Fibroblast of skin of right biceps (primary cell): ENCODE measurements at places on chromosomes 6 and 20.

DNA sequence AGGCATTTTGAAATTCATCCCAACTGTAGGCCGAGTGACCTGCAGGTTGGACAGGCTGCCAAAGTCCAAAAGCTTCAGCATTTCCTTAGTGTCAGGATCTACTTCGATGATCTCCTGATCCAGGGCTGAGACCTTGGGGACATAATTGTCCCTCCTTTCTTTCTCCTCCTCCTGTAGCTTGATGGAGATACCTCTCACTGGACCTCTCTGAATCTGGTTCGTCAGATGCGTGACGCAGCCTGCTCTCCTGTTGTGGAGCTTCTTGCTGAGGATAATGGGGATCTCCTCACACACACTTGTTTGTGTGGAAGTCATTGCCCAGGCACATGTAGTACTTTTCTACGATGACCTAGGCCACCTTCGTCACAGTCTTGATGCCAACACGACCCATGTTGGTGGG lies 1.5 kb upstream of the MAS1L start:
- DNase-seq, result no peak

DNA sequence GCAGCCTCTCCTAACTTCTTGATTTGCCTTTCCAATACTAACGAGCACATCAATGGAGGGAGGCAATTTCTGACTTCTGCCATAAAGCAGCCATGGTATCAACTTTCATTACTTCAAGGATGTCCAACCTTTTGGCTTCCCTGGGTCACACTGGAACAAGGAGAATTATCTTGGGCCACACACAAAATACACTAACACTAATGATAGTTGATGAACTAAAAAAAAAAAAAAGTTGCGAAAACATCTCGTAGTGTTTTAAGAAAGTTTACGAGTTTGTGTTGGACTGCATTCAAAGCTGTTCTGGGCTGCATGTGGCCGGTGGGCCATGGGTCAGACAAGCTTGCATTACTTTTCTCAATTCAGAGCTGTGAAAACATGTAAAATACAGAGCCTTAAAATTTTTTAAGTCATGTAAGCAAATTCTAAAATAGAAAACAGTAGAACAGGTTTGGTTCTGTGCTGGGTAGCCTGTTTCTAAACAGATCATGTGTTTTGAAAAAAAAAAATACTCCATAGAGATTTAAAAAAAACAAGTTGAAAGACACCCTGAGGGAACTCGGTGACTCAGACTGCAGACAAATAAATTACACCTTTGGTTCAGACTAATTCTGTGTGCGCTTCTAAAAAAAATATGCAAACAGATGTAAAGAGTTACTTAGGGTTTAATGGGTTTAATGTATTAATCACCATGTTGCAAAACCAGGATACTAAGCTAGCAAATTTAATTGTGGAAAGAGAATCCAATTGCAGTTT lies 43.6 kb upstream of the SLC22A23 start:
- peak; percentile 76 for DNase-seq

DNA sequence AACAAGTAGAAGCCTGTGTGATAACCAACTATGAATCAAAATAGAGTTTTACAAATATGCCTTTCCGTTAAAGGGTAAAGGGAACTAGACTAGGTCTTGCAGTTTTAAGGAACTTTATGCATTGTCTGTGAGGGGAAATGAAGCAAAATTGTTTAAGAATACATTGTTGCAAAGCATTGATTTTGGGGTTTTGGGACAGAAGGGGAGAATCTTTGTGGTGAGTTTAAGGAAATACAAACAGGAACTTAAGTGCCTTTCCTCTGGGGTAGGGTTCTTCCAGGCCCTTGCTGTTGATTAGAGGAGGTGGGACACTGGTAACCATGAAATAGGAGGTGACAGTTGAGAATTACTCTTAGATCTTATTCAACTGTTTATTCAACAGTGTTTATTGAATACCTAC lies 4.7 kb downstream of the MAPK14 start:
- DNase-seq, result no peak

- DNase-seq, result no peak
These were observed 49.6 kb upstream of the NT5E start for GRCh38 chr6:85400331-85400730.

GRCh38 chr6:22372922-22373321 lies 76.1 kb upstream of the PRL start:
- no peak for DNase-seq

DNA sequence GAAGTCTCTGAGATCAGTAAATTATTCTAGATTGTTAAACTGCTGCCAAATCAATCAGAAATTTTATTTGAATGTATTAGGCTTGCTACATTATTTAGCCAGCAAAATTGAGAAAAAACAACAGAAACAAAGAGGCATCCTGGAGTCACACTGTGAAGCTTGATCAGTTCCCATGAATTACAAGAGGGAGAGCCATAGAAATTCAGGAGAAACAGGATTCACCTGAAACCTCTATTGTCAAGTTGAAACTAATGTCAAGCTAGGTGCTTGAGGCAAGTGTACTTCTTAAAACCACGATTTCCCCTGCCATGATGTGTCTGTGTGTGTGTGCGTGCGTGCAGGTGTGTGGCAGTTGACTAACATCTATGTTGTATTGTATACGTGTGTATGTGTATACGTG lies 439.1 kb upstream of the NOX3 start:
- no peak for DNase-seq

DNA sequence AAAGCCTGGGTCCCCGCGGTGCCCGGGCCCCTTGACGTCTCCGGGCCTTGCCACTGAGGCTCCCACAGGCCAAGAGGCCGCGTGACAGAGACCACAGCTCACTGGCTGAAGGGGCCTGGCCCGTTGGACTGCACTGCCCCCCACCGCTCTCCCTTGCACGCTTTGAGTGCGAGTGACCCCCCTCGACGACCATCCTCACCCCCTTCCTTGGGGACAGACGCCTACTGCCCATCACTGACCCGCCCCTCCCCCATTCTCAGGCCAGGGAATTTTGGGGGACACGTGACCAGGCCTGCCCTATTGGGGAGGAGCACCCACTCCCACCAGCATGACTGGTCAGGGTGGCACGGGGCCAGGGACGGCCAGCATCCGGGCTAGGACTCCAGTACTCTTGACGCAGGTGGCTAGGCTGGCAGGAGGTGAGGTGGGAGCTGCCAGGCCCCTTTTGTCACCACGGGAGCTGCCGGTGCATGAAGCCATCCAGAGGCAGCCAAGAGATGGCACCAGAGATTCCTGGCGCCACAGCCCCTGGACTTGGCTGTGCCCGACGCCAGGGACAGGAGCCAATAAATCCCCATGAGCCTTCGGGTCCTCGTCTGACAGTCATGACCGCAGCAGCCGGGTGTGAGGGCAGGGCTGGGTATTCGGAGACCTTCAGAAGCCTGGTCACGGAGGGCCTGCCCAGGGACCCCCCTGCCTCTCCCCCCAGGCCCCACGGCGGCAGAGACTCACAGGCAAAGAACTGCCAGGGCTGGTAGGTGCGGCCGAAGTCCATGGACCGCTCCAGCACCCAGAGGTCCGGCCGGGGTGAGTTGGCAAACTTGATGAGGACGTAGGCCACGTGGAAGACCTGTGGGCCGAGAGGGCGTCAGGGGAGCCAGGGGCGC lies 14.5 kb downstream of the LAMA5 start:
- no peak for DNase-seq

DNA sequence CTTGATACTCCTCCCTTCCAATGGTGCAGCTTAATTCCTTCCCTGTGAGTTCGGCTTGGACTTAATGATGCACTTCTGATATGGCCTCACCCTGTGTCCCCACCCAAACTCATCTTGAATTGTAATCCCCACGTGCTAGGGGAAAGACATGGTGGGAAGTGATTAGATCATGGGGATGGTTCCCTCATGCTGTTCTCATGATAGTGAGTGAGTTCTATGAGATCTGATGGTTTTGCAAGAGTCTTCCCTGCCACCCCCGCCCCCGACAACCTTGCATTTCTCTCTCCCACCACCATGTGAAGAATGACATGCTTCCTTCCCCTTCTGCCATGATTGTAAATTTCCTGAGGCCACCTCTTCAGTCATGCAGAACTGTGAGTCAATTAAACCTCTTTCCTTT lies 50.3 kb upstream of the HLA-G start:
- no peak for DNase-seq

DNA sequence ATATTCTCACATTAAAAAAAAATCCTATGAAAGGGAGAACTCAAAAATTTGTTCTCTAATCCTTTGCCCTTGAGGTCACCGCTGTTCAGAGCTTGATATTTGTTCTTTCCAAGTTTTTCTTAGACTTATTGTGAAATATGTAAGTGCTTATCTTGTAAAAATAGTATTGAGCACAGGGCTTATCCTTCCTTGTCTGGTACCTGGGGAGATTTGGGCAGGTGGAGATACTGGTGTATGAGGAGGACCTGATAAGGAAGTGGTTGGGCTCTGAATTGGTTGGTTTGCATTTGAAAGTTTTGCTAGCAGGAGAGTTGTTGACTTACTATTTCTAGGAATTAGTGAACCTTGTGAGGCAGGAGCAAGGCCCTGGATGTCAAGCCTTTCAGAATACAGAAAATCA lies 28.9 kb upstream of the ANKEF1 start:
- DNase-seq, result no peak

GRCh38 chr6:83370567-83370966 lies 60.3 kb downstream of the ME1 start:
- DNase-seq, result peak; percentile 65

DNA sequence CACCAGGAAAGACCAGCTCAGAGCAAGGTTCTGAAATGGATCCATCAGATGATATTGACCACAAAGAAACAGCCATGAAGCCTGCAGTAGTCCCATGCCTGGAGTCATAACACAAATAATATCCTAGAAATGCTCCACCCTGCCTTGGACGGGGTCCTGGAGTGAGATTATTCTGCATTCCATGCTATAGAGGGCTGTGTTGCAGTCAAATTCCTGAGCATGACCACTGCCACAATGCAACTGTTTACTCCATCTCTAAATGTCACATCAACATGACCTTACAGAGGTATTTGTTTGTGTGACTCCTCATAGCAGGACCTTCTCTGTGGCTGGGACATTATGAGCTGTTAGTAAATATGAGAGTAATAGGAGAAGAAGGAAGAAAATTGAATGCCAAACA lies 257.5 kb upstream of the TCF21 start:
- peak; percentile 62 for DNase-seq

DNA sequence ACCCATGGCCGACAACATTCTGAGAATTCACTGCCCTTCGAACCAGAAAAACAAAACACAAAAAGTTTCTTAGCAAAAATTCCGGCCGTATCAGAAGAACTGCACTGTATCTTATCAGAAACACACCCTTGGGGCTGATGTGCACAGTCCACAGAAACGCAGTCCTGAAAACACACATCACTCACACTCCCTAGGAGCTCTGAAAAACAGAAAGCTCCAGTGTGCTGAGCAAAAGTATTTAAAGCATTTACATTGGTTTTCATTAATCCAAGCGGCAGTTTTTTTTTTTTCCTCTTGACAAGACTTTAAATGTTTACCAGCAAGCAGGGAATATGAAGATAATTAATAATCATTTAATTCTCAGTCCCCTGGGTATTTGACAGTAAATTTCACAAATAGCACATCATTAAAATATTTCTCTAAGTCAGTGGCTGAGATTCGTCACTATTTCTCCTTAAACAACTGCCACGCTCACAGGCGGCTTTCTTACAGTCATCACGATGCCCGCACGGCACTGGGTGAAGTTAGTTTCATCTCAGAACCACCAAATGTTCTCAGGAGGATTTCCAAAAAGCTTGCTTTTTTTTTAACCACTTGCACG lies 13.3 kb downstream of the NFATC2 start:
- DNase-seq, result peak; percentile 91

GRCh38 chr6:40671694-40672050 lies 84.5 kb upstream of the LRFN2 start:
- DNase-seq, result no peak

- DNase-seq, result no peak
These were observed 143.4 kb downstream of the MYB start for GRCh38 chr6:135324531-135324930.

DNA sequence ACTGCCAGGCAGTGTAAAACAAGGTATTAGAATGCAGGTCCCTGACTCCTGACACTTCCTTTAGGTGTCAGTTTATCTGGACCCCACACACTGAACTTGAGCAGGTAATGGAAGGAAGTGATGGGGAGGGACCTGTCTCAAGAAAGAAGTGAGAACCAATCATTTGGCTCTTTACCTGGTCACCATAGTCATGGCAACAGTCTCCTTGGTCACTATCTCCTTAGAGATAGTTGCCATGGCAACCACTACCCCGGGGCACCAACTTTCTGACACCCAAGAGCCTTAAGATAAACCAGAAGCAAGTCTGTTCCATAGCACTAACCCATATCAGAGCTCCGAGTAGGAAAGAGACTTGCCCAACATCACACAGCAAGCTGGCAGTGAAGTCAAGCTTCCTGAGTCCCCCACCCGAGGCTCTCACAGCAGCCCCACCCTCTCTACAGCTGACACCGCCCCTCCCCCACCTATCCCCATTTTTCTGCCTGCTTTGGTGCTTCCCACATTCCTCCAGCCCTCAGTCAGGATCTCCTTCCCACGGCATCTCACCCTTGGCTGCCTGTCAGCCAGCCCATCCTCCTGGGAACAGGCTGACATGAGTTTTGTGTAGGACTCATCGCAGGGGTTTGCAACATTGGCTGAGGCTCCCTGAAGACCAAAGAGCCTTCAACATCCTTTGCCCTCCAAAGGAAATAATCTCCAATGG lies 16.3 kb upstream of the HM13 start:
- peak; percentile 92 for DNase-seq

- DNase-seq, result peak; percentile 9
These were observed 109.9 kb downstream of the POPDC3 start for GRCh38 chr6:105069821-105070445.

DNA sequence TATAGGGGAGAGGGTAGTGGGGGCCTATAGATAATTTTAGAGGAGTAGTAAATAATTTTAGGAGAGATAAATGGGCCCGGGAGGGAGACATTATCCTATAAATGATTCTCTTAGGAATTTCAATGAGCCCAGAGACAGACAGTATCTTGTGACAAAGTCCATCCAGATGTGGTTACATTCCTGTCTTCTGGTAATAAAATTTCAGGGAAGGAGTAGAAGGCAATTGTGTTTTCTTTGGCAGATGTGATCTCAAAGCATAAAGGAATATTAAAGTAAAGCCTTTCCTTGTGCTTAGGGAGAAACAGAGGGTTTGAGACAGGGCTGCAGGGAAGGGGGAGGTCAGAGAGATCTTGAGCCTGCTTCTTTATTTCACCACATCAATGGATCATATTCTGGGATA lies 979.8 kb upstream of the GJE1 start:
- peak; percentile 49 for DNase-seq

GRCh38 chr6:44250067-44250717 lies 3.3 kb downstream of the HSP90AB1 start:
- DNase-seq, result no peak
